ENCODE measurements at places on chromosomes 11 and 22. TPM values are rescaled to one million over a fixed set of nuclear protein-coding genes. Genes with fewer than 3 reads are reported as not detected.

Gene TPCN2
- 25.0 TPM for total RNA-seq

DNA sequence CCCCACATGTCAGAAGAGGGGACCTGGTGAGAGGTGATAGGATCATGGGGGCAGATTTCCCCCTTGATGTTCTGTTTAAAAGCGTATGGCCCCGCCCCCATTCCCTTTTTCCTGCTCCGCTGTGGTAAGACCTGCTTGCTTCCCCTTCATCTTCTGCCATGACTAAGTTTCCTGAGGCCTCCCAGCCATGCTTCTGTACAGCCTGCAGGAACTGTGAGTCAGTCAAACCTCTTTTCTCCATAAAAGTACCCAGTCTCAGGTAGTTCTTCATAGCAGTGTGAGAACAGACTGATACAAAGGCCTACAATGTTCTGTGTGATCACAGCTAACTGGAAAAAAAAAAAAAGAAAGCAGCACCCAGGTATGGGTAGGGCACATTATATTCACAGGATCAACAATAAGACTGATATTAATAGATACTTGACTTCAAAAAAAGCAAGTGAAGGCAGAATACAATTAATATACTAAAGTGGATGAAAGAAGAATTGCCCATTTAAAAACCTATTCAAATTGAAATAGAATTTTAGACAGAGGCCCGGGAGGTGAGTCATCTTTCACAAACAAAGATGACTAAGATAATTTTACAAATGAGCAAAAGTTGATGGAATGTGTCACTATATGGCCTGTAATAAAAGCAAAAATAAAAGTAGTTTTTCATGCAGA lies 1.7 kb upstream of the OR52K1 start:
- DNase-seq, result no peak

Gene UPK3A
- not detected for total RNA-seq

DNA sequence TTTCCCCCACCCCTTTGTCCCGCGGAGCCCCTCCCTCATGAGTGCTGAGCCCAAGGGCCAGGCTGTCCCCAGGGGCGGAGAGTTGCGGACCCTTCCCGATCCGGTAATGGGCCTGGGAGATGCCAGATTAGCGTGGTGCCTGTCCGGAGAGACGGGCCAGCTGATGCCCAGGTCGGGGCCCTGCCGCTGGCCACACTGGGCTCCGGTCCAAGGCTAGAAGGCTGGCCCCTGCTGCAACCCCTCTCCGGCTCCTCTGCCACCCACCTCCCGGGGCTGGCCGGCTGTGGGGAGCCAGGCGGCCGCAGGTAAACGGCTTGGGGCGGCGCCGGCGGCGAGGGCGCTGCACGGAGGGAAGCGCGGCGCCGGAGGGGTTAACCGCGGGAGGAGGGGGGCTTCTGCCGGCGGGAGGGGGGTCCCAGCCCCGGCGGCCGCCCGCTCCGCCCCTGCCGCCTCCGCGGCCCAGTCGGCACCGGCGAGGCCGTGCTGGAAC lies at the start of gene KCNK4:
TSS of gene KCNK4 (plus strand) at position 41 of the 490 bp plus-strand sequence. CDS start 1,717 bp downstream, outside the sequence.
- no peak for DNase-seq

- no peak for DNase-seq
Measured at GRCh38 chr22:44968736-44969135, 41.1 kb downstream of the PHF21B start.
